ENCODE measurements at places on chromosomes 5 and 9. TPM values are rescaled to one million over a fixed set of nuclear protein-coding genes. Genes with fewer than 3 reads are reported as not detected.

Gene FAM153A
- total RNA-seq, result not detected

Gene CCDC171
- total RNA-seq, result 2.0 TPM

Gene SGCD
- 2.9 TPM for total RNA-seq

Gene FGFR4
- 4.8 TPM for total RNA-seq

Gene FBP2
- total RNA-seq, result not detected

Gene SPATA24
- 5.2 TPM for total RNA-seq

Gene OTP
- total RNA-seq, result 0.17 TPM

Gene NPR2
- 24.6 TPM for total RNA-seq

Gene WDR38
- not detected for total RNA-seq

Gene SOX30
- total RNA-seq, result 0.14 TPM

Gene CDKN2B-AS1
- total RNA-seq, result 2.3 TPM

Gene SVEP1
- total RNA-seq, result 1.1 TPM

Gene TRPM3
- total RNA-seq, result 0.22 TPM

Gene AIF1L
- total RNA-seq, result 20.2 TPM

All from astrocyte (in vitro differentiated cells and primary cell).